ENCODE measurements at places on chromosomes 7 and 10.

DNA sequence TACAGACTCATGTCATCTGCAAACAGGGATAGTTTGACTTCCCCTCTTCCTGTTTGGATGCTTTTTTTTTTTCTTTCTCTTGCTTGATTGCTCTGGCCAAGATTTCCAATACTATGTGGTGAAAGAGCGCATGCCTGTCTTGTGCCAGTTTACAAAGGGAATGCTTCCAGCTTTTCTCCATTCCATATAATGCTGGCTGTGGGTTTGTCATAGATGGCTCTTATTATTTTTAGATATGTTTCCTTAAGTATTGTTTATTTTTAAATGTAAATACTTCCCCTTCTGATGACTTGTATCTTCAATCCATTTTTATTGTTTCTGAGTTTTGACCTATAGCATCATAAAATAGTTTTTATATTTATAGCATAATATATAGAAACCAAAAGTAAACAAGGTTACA lies 17.9 kb downstream of the FAM237B start:
- DNase-seq = no peak

GRCh38 chr10:70551971-70552422 lies 50.5 kb downstream of the PRF1 start:
- DNase-seq = no peak

DNA sequence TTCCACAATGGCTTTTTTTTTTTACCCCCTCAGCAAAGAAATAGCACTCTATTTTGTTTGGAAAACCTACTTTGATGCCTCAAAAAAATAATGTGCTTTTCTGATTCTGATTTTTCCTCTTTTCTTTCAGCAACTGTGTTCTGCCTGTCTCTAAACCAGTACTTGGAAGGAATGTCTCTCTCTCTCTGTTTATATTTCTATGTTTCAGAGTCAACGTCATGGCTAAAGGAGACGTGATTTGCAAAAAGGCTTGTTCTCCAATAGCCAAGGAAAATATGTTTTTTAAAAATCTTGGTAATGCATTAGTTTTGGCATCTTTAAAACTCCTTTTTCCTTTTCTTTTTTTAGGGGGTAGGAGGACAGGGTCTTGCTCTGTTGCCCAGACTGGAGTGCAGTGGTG lies 56.0 kb upstream of the SDK1 start:
- no peak for DNase-seq

DNA sequence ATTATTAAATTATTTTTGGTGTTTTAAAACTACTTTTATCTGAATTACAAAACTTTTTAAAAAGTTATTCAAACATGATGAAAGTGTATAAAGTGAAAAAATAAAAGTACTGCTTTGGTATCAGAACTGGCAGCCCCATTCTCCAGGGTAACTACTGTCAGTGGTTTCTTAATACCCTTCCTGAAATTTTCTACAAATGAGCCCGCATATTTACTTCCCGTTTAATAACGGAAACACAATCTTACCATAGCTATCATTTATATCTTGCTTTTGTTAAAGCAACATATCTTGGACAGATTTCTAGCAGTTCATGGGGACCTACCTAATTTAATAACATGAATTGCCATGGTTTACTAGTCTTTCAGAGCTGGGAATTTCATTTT lies 249.9 kb downstream of the RNLS start:
- no peak for DNase-seq

GRCh38 chr10:88915781-88916180 lies 35.7 kb downstream of the STAMBPL1 start:
- DNase-seq = no peak

DNA sequence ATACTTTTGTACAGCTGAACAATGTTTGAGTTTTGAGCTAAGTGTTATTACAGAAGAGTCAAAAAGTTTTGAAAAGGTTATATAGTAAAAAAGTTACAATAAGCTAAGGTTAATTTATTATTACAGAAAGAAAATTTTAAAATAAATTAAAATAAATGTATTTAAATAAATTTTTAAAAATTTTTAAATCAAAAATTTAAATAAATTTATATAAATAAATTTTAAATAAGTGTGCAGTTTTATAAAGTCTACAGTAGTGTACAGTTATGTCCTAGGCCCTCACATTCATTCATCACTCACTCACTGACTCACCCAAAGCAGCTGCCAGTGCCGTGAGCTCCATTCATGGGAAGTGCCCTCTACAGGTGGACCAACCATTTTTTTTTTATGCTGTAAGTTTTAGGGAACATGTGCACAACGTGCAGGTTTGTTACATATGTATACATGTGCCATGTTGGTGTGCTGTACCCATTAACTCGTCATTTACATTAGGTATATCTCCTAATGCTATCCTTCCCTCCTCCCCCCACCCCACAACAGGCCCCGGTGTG lies 462.9 kb upstream of the ZMIZ1 start:
- DNase-seq = no peak
